Natural killer cell (primary cell): ENCODE measurements at places on chromosomes 6 and 20.

DNA sequence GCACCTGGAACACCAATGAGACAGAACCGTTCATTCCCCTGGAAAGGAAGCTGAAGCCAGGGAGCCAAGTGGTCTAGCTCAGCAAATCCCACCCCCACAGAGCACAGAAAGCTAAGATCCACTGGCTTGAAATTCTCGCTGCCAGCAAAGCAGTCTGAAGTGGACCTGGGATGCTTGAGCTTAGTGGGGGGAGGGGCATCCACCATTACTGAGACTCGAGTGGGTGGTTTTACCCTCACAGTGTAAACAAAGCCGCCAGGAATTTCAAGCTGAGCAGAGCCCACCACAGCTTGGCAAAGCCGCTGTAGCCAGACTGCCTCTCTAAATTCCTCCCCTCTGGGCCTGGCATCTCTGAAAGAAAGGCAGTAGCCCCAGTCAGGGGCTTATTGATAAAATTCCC, 53.1 kb downstream of the KIF16B start:
- no peaks in the 10 kb centered on the region for H3K27me3 ChIP-seq
- no peak for DNase-seq
- H3K36me3 ChIP-seq: no peaks in the 10 kb centered on the region

GRCh38 chr6:106460481-106460880, 100.0 kb downstream of the CRYBG1 start:
- no peak overlapping the region for H3K27ac ChIP-seq
- no peak overlapping the region for H3K4me3 ChIP-seq
- no peaks in the 10 kb centered on the region for H3K36me3 ChIP-seq
- no peak for DNase-seq
- no peaks in the 10 kb centered on the region for H3K4me1 ChIP-seq
- H3K27me3 ChIP-seq: no peaks in the 10 kb centered on the region

GRCh38 chr6:146642921-146643320, 44.1 kb downstream of the ADGB start:
- no peaks in the 10 kb centered on the region for H3K36me3 ChIP-seq
- no peaks in the 10 kb centered on the region for H3K4me1 ChIP-seq
- no peaks in the 10 kb centered on the region for H3K27me3 ChIP-seq
- no peak for DNase-seq

GRCh38 chr20:52457826-52458225, 266.2 kb upstream of the ZFP64 start:
- no peak overlapping the region for H3K4me3 ChIP-seq
- H3K36me3 ChIP-seq: no peaks in the 10 kb centered on the region
- no peaks in the 10 kb centered on the region for H3K4me1 ChIP-seq
- no peak overlapping the region for H3K27ac ChIP-seq

DNA sequence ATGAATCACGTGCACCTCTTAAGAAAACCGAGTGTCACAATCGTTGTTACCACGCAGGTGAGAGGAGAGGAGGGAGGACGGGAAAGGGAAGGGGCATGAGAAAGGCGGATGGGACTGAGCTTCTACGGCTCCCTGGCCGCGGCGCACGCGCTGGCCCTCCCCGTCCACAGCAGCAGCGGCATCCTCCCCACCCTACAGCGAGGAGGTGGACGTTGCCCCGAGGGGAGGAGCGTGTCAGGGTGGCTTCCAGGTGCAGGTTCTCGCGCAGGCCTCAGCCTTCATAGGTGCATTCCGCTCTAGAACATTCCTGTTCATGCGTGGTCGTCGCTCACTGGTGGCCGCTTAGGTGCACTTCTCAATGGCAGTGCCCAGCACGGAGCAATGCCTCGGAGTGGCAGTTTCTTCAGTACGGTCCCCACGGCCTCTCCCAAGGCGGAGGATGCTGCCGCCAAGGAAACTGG, 29.7 kb upstream of the AFDN start:
- peaks cover 5% of the 10 kb centered on the region for H3K4me1 ChIP-seq
- DNase-seq: no peak
- no peak overlapping the region for H3K4me3 ChIP-seq
- H3K27ac ChIP-seq: no peak overlapping the region
- H3K36me3 ChIP-seq: no peaks in the 10 kb centered on the region
- peaks cover 17% of the 10 kb centered on the region for H3K27me3 ChIP-seq

DNA sequence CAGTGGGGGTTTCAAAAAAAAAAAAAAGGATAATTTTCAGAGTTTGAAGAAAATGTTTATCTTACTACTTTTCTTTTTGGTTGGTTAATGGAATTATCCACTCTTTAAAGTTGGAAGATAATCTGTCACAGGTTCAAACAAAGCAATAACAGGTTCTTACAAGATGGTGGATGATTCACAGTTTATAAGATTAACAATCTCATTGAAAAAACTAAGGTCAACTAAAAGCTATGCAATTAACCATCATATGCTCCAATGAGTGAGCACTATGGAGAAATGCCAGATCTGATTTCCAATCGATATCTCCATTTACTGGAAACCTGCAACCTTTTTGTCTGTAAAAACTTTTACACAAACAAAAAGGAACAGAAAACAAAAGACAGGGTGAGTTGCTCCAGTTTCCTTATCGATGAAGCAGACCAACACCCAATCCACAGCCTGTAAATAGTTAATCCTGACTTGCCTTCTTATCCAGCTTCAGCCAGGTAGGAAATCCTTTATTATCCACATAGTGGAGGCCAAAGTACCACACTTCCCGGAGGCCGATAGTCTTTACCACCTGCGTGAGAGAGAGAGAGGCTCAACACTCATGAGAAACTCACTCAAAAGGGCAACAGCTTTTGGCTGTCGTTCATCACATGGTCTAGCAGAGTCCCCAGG, 32.4 kb downstream of the EZR start:
- no peak for DNase-seq
- no peaks in the 10 kb centered on the region for H3K27me3 ChIP-seq
- H3K36me3 ChIP-seq: peaks cover 64% of the 10 kb centered on the region

DNA sequence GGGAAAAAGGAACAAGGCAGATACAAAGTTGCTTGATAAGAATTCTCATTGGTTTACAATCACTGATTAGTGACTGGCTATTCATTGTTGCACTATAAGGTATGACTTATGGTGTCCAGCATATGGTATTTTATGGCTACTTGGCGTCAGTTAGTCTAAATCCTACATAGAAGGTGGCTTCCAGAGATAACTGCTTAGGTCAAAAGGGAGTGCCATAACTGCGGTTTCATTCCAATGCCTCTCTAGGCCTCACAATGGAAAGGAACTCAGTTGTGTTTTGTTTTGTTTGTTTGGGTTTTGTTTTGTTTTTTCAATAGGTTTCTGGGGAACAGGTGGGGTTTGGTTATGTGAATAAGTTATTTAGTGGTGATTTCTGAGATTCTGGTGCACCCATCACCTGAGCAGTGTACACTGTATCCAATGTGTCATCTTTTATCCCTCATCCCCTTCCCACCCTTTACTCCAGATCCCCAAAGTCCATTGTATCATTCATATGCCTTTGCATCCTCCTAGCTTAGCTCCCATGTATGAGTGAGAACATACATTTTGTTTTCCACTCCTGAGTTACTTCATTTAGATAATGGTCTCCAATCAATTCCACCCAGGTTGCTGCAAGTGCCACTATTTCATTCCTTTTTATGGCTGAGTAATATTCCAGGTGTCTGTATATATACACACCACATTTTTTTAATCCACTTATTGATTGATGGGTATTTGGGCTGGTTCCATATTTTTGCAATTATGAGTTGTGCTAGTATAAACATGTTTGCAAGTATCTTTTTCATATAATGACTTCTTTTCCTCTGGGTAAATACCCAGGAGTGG, 7.0 kb downstream of the GOPC start:
- H3K27me3 ChIP-seq: no peaks in the 10 kb centered on the region
- peaks cover 12% of the 10 kb centered on the region for H3K4me1 ChIP-seq
- peaks cover 6% of the 10 kb centered on the region for H3K36me3 ChIP-seq
- H3K4me3 ChIP-seq: no peak overlapping the region
- no peak for DNase-seq
- H3K27ac ChIP-seq: no peak overlapping the region

- H3K4me1 ChIP-seq: no peaks in the 10 kb centered on the region
- H3K27me3 ChIP-seq: no peaks in the 10 kb centered on the region
- H3K27ac ChIP-seq: no peak overlapping the region
- no peak overlapping the region for H3K4me3 ChIP-seq
- DNase-seq: no peak
Observed at GRCh38 chr6:149734915-149735314, 11.4 kb downstream of the NUP43 start.

DNA sequence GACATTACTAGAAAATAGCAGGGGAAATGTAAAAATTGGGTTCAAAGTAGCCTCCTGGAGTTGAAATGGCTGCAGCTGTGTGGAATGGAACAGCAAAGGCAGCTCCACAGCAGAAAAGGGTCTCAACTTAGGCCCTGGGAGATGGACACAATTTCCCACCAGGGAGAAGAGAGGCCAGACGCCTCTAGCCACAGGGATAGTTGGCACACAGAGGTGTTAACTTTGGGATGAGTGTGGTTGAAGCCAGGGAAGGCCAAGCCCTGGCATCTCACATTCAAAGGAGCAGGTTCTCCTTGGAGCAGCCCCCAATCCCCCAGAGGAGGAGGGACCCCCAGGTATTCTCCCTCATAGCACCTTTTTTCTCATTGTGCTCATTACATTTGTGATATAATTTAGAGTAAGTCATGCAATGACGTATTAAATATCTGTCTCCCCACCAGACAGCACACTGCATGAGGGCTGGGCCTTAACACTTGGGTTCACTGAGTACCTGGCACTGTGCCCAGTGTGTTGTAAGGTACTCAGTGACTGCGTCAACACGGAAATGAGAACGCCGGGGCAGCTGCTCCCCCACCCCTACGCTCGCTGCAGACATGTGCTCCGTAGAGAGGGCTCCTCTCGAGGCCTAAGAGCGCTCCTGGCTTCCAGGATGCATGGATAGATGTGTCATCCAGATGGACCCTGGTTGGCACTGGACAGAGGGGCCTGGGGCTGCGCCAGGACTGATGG, 76.0 kb upstream of the CD93 start:
- H3K36me3 ChIP-seq: no peaks in the 10 kb centered on the region
- H3K4me1 ChIP-seq: peaks cover 18% of the 10 kb centered on the region
- H3K27ac ChIP-seq: no peak overlapping the region
- DNase-seq: peak; percentile 51
- no peaks in the 10 kb centered on the region for H3K27me3 ChIP-seq
- H3K4me3 ChIP-seq: no peak overlapping the region

- H3K4me3 ChIP-seq: no peak overlapping the region
- no peaks in the 10 kb centered on the region for H3K27me3 ChIP-seq
- DNase-seq: no peak
- H3K4me1 ChIP-seq: peaks cover 9% of the 10 kb centered on the region
- peak overlapping the region; percentile 65 for H3K27ac ChIP-seq
Observed at GRCh38 chr6:57432919-57433684, 115.7 kb downstream of the PRIM2 start.

DNA sequence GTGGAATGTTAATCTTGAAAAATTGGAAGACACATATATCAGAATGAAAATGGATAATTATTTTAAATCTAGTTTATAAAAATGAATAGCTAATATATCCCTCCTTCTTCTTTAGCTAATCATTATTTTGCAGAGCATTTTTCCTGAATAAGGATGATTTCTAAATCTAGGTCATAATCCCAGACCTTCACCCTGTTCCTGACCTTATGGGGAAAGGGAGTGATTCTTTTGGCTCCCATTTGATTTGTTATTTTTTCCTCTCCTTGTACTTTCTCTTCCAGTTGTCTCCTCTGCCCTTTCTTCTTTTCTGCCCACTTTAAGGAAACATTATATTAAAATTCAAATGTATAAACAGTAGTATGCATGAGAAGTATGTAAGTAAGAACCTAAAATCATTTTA, 190.1 kb downstream of the MTFR2 start:
- no peak for DNase-seq
- no peak overlapping the region for H3K4me3 ChIP-seq
- H3K27me3 ChIP-seq: no peaks in the 10 kb centered on the region
- no peaks in the 10 kb centered on the region for H3K36me3 ChIP-seq
- no peaks in the 10 kb centered on the region for H3K4me1 ChIP-seq
- H3K27ac ChIP-seq: no peak overlapping the region

DNA sequence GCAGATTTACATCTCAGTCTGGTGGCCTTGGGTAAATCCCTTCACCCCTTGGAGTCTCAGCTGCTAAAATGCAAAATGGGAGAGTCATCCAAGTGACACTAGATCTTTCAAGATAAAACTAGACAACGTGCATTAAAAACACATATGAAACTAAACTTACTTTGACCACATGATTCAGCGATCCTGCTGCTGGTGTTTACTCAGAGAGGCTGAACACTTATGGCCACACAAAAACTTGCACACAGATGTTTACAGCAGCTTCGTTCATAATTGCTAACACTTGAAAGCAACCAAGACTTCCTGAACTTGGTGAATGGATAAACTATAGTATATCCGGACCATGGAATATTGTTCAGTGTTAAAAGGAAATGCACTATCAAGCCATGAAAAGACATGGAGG, 55.3 kb upstream of the GPR6 start:
- H3K36me3 ChIP-seq: no peaks in the 10 kb centered on the region
- DNase-seq: no peak
- no peaks in the 10 kb centered on the region for H3K4me1 ChIP-seq
- no peaks in the 10 kb centered on the region for H3K27me3 ChIP-seq

- H3K27ac ChIP-seq: peak overlapping the region; percentile 41
- DNase-seq: no peak
- peaks cover 16% of the 10 kb centered on the region for H3K4me1 ChIP-seq
- H3K36me3 ChIP-seq: no peaks in the 10 kb centered on the region
- no peak overlapping the region for H3K4me3 ChIP-seq
Observed at GRCh38 chr20:38152175-38152620, 12.9 kb downstream of the TGM2 start.

DNA sequence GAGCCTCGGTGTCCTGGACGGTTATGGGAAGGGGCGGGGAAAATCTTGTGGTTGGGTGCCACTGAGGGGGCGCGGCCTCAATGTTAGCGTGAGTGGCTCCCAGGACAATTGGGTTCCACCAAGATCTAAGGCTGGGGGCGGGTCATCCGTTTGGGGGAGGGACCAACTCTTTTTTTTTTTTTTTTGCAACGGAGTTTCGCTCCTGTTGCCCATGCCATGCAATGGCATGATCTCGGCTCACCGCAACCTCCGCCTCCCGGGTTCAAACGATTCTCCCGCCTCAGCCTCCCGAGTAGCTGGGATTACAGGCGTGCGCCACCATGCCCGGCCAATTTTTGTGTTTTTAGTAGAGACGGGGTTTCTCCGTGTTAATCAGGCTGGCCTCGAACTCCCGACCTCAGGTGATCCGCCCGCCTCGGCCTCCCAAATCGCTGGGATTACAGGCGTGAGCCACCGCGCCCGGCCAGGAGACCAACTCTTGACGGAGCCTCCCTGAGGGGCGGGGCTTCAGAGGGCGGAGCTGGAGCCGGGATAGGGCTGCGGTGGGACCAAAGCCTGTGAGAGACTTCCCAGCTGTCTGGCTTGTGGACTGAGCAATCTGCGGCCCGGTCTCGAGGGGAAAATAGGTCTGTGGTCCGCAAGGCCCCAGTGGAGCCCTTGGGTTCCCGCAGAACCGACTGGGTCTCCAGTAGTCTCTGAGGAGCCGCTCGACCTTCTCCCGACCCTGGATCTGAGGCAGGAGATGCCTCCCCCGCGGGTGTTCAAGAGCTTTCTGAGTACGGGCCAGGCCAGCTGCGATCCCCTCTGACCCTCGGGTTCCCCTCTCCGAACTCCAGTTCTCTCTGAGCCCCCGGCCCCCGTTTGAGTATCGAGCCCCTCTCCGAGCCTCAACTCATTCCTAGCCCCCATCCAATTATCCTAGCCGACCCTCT, 1.1 kb downstream of the SPAG4 start:
- DNase-seq: peak; percentile 73
- H3K27ac ChIP-seq: peak overlapping the region; percentile 19
- peak overlapping the region; percentile 45 for H3K4me3 ChIP-seq
- H3K4me1 ChIP-seq: peaks cover 40% of the 10 kb centered on the region
